ENCODE measurements at places on chromosomes 1 and 21.

GRCh38 chr1:145960468-145961108 lies 2.8 kb upstream of the LIX1L start:
- DNase-seq: no peak

- no peak for DNase-seq
Observed at GRCh38 chr1:60059468-60059867, 14.1 kb downstream of the C1orf87 start.

DNA sequence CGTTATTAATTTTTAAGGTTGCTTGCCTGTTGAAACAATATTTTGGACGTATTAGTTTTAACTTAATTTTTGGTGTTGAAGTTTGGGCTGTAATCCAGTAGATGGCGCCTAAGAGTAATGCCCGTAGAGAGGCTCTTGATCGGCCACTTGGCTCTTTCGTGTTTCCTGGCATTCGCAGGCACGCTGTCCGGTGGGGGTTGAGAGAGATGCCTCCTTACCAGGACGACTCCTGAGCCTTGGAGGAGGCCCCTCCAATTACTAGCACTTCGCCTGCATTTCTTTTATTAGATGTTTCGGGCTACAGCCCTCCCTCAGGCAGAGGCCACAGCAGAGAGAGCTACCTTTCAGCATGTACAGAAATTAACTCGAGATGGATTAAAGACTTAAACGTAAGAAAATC lies 12.0 kb downstream of the OR2M4 start:
- DNase-seq: peak; percentile 10

DNA sequence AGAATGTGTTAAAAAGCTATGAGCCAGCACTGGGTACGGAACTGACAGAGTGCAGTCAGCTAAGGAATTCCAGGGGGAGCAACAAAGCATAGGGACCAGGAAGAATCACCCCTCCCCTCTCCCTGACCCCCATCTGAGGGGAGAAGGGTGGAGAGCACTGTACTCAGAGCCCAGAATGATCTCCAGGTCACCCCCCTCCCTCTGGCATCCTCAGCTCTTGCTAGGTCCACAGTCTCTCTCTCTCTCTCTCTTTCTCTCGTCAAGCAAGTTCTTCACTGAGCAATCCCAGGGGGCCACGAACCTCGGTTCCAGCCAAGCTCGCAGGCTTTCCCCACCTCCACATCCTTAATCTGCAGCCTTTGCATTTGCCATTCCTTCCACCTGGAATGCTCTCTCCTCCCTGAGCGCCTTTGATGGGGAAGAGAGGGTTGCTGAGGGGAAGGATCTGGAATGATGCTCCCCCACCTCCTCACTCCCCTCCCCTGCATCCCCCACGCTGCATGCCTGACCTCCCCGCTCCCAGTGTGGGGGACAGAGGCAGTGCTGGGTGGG lies 6.7 kb upstream of the WASF2 start:
- no peak for DNase-seq

GRCh38 chr1:51365774-51366173 lies 35.4 kb upstream of the TTC39A start:
- DNase-seq: no peak

DNA sequence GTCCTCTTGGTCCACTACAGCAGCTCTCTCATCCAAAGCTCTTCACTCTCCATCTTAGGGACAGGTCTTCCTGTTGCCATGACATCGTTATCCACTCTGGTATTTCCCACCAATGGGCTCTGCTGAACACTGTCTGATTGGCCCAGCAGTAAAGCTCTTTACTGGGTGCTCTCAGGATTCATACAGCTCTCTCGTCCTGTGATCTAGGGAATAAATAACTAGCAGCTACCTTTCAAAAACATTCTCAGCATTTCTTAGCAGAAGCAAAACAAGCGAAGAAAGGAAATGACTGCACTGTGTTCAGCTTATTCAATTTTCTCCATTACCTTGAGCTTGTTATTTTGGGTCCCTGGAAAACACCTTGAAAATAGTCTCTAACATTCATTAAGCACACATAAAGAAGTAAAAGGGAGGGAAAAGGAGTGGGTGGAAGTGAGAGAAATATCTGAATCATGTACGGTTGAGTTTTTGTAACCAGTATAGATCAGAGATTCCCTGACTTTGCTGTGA lies 163.4 kb upstream of the SGIP1 start:
- no peak for DNase-seq

DNA sequence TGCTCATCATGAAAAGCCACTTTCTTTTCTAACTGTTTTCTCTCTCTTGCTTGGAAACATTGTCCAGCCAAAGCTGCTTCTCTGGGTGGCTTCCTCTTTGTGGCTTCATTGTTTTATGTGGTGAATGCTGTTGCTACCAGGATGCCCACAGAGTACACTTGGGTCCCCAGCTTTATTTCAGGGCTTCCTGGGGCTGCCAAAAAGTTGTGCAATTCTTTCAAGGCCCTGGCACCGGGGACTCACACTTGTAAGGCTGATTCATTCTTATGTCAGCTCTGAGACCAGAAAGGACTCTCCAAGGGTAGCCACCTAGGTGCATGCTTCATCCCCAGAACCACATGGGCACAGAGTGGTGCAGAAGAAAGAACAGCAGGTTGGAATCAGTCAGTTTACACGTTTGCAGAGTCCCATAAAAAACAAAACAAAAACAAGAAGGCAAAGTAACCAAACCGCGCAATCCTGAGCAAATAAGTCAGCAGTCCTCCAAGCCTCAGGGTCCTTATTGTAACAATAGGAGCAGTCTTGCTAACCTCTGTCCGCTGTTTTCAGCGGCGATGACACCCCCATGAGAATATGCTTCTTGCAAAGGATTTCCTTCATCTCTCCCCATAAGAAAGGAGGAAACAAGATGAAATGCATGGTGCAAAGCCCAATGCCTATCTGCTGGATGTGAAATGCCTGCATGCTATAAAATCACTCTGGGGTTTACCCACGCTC lies 89.9 kb upstream of the SSX2IP start:
- no peak for DNase-seq

DNA sequence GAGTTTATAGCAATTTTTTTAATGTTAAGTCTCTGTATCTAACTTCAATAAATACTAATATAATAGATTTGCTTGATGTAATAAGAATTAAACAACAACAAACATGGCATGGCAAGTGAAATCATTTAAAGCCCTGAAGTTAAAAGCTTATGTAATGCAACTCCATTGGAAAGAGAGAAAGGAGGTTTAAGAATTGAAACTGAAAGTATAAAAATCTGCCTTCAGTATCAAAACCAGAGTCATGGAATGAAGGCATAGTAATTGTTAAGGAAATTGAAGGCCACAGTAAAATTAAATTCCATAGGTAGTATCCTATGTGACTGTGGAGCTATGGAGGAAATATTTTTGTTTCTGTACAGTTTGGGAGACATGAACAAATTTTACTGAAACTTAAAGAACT lies 55.1 kb downstream of the PRDX6 start:
- DNase-seq: no peak

DNA sequence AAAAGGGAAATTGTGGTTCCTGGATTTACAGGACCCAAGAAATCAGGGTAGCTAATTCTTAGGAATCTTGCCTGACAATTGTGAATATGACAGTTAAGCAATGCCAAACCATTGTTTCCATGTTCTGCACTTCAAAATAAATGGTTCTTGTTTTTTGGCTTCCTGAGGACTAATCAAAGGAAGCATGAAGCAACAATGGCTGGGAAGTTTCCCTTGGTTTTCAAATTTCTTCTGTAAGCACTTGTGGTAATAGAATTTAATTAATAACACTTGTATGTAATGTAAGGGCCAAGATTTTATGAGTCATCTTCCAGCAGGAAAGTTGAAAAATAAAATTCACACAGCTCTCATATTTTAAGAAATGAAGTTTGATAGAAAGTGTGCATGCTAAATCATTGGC lies 31.7 kb downstream of the JAM2 start:
- DNase-seq: peak; percentile 81

DNA sequence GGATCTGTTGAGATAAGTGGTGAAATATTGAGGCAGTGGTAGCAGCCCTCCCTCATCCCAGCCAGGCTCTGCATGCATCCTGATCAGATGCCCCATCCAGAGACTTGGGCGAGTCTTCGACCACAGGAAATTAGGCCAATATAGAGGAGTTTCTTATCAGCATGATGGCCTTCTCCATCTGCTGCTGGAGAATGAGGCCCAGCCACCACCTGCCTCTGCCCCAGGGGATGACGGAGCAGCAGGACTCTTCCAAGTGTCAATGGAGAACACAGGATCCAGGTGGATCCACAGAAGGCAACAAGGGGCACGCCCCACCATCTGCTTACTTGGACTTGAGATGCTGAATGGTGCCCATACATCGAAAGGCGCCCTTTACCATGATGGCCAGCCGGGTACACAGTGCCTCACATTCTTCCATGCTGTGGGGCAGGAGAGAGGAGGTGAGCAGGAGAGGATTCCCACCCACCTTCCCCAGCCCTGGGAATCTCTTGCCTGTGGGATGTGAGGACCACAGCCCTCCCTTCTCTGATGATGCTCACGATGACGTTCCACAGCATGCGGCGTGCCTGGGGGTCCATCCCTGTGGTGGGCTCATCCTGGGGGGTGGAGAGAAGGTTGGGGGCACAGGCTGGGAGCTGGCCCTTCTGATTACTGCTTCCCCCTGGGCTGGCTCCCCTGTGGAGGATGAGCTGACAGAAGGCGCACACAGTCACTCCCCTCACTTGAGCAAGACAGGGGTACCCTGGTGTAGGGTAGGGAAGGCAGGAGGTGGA lies 91.5 kb upstream of the GCLM start:
- no peak for DNase-seq

Data from SK-N-MC (cell line).